ENCODE measurements at places on chromosomes 7 and 10.

DNA sequence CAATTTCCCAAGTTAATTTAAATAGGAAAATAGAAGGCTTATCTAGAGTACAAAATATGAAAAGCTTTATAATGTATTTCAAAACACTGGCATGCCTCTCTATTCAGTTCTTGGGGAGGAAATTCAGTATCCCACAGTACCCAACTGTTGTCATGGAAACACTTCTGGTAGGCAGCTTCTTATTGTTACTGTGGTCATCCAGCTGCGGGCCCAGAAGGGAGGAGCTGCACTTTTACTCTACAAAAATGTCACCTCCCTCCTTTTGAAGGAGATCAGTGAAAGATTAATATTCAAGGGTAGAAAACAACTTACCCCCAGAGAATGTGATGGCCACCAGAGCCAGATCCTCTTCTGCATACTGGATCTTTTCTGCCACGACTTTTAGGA lies 202.8 kb downstream of the RAPGEF5 start:
- H3K4me1 ChIP-seq: no peaks in the 10 kb centered on the region
- no peak overlapping the region for H3K27ac ChIP-seq
- H3K27me3 ChIP-seq: no peaks in the 10 kb centered on the region
- peaks cover 9% of the 10 kb centered on the region for H3K36me3 ChIP-seq
- no peak overlapping the region for H3K4me3 ChIP-seq

GRCh38 chr7:101179117-101179516 lies 976 bp downstream of the NAT16 start:
- peaks cover 85% of the 10 kb centered on the region for H3K27me3 ChIP-seq
- no peak overlapping the region for H3K27ac ChIP-seq
- DNase-seq: no peak
- H3K36me3 ChIP-seq: no peaks in the 10 kb centered on the region
- no peak overlapping the region for H3K4me3 ChIP-seq

- no peaks in the 10 kb centered on the region for H3K36me3 ChIP-seq
- H3K4me3 ChIP-seq: no peak overlapping the region
- no peaks in the 10 kb centered on the region for H3K4me1 ChIP-seq
- H3K27me3 ChIP-seq: no peaks in the 10 kb centered on the region
Observed at GRCh38 chr7:38309555-38309954, 36.1 kb upstream of the TARP start.

- DNase-seq: no peak
- no peak overlapping the region for H3K4me3 ChIP-seq
- H3K4me1 ChIP-seq: peaks cover 14% of the 10 kb centered on the region
Observed at GRCh38 chr10:90644165-90644564, 213.7 kb downstream of the HTR7 start.

GRCh38 chr7:151676759-151677158 lies 157.1 kb upstream of the RHEB start:
- H3K4me3 ChIP-seq: no peak overlapping the region
- peaks cover 8% of the 10 kb centered on the region for H3K4me1 ChIP-seq
- H3K27me3 ChIP-seq: no peaks in the 10 kb centered on the region

DNA sequence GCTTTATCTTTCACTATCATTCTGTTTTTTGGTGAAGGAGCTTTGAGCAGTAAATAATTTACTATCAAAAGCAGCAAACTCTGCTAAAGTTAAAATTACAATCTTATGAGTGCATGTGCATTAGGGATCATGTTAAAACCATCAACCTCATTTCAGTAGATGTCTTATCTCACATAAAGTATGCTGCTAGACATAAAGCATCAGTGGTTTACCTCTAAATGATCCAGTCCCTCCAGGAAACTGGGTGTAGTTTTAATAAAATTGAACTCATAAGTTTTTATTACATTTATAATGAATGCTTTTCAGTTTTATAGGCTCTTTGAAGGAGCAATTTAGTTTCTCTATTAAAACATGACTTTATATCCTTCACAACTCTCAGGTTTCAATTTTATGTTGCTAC lies 108.7 kb downstream of the LRRN3 start:
- DNase-seq: no peak
- no peaks in the 10 kb centered on the region for H3K36me3 ChIP-seq
- no peak overlapping the region for H3K4me3 ChIP-seq
- H3K27ac ChIP-seq: no peak overlapping the region
- H3K4me1 ChIP-seq: no peaks in the 10 kb centered on the region

DNA sequence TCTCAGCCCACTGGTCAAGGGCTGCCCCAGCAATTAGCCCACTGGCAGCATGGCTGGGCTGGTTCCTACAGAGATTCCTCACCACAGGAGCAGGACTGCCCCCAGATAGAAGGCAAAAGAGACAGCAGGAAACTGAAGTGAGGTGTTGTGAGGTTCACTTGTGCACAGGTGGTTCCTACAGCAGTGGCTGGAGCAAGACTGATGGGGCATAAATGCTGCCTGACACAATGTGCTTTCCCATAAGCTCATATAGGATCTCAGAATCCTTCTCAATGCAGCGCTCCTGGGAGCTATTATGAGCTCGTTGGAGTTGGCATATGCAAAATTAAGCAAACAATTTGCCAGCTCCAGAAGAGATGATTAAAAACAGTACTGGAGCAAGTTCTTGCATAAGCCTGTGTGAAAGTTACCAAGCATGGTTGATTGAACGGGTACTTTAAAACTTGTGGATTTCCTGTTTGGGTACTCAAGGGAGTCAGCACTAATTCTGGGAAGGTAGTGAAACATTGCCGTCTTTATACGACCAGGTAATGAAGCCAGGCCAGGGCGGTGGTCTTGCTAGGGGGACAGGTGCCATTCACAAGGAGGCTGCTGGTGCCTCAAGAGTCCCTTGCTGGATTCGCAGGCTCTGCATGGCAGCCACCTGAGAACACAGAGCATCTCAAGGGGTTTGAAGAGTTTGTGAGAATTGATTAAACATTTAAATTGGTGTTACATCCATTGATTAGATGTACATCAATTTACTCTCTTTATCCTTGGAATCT lies 20.3 kb upstream of the PRKCQ start:
- DNase-seq: no peak
- no peak overlapping the region for H3K27ac ChIP-seq
- no peaks in the 10 kb centered on the region for H3K36me3 ChIP-seq
- H3K27me3 ChIP-seq: peaks cover 20% of the 10 kb centered on the region
- H3K4me1 ChIP-seq: no peaks in the 10 kb centered on the region
- no peak overlapping the region for H3K4me3 ChIP-seq

DNA sequence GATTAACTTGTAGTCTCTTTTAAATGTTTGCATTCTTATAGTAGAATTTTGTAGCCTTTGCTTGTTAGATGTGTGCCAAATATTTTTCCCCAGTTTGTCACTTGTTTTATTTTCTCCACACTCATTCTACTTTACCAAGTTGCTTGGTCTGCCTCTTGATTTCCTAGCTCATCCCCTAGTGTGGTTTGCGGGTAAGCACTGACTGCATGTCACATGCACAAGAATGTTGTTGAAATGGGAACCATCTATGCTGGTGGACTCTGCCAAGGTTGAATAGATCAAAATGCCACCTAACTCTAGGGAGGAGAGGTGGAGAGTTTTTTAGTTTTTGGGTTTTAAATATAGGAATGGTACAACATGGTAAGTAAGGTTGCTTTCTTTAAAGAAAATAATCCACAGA lies 47.6 kb downstream of the FZD1 start:
- DNase-seq: no peak
- H3K4me3 ChIP-seq: no peak overlapping the region
- H3K4me1 ChIP-seq: no peaks in the 10 kb centered on the region
- no peak overlapping the region for H3K27ac ChIP-seq

GRCh38 chr10:119020627-119020946 lies 8.9 kb upstream of the NANOS1 start:
- no peak overlapping the region for H3K4me3 ChIP-seq
- no peak overlapping the region for H3K27ac ChIP-seq
- no peak for DNase-seq
